Kidney epithelial cell (primary cell): ENCODE measurements at places on chromosomes 16 and 17. TPM values are rescaled to one million over a fixed set of nuclear protein-coding genes. Genes with fewer than 3 reads are reported as not detected.

DNA sequence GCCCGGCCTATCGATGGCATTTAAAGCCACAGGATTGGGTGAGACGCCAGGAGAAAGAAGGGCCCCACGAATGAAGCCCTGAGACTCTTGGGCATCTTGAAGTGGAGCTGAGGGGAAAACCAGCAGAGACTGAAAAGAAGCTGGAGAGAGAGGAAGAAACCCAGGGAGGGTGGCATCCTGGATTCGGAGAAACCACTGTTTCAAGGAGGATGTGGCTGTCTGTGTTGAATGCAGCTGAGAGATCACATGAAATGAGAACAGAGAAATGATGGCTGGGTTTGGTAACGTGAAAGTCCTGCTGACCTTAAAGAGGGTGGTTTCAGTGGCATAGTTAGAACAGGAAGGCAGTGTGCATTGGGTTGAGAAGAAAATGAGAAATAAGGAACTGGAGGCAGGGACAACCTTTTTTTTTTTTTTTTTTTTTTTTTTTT is 3.8 kb downstream of the TNFSF12 start:
- DNase-seq = no peak

DNA sequence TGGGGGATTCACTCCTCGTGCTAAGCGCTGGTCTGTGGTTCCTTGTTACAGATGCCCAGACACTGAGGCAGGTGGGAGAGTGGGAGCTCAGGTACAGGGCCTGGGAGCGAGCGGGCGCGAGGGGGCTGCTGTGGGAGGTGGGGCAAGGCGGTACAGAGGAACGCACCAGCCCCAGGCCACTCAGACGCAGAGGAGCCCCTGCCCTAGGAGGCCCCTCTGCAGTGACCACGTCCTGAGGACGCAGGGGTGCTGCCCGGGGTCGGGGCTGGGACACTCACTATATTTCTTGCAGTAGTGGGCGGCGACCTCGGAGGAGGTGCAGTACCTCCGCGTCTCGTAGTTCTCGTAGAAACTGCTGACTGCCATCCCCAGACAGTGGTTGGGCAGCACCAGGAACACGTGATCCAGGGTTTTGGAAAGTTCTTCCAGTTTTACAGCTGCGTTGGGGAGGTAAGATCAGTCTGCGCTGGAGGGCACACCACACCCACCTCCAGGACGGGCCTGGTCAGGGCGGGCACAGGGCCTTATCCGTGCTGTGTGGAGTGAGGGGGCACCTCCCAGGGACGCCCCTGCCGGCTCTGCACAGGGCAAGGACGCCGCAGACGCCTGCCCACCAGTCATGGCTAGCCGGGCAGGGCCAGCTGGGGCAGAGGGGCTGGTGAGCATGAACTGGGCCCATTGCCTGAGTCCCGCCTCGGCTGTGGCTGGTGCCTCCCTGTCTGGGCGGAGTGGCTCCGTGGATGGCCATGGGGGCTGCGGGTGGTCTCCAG is 16.3 kb upstream of the RNPS1 start:
- no peak for DNase-seq

DNA sequence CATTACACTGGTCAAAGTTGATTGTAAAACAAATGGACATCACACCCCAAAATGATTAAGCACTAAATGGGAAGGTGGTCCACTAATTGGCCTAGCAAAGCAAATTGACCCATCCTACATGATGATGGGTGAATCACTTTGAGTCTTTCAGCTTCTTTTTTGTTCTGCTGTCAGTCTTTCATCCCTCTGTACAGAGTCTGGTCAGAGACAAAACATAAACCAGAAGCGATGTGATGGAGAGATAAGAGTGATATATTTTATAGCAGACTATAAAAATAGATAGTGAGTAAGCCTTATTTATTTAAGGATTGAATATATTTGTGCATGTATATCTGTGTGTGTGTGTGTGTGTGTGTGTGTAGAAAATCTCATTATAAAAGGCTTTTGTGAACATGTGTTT is 618.4 kb upstream of the SOX9 start:
- DNase-seq = no peak

- no peak for DNase-seq
Measured at GRCh38 chr17:78576389-78577112, 645 bp downstream of the DNAH17 start.

- no peak for DNase-seq
Measured at GRCh38 chr16:9425236-9425635, 333.8 kb downstream of the HAPSTR1 start.

DNA sequence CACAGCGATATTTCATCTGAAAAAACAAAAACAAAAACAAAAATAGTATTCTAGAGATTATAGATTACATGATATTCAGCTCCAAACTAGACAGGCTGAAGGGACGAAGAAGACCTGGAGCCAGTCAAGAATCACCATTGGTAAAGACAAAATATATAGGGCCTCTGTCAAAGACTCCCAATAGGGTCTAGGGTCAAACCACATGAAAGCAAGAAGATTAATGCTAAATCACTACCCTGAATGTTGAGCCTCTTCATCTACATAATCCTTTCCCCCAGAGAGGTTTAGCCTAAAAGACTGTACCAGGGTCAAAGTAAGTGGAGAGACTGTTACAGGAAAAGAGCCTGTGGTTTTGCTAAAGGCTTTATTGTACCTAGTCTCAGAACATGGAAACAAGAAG is 10.8 kb upstream of the NME1 start:
- DNase-seq = no peak

- DNase-seq = peak; percentile 12
Measured at GRCh38 chr17:56939869-56940484, 20.9 kb downstream of the COIL start.

- DNase-seq = no peak
Measured at GRCh38 chr17:51065466-51065865, 55.2 kb downstream of the SPAG9 start.

DNA sequence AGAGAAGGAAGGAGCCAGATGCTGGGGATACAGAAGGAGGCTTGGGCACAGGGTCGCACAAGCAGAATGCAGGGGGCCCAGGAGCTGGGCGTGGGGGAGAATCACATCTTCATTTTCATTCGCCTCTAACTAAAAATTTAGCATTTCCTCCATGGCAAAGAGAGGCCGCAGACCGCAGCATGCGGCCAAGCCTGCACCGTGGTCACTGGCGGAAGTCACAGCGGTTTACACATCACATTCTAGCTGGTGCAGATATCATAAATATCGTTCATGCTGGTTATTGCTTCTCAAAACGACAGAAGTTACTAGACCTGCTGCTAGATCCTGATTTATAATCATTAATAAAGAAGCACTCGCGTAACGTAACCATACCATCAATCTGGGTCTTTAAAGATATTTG is 162.0 kb downstream of the NTN1 start:
- DNase-seq = no peak

- no peak for DNase-seq
Measured at GRCh38 chr17:33593991-33594390, 300.9 kb upstream of the ASIC2 start.

GRCh38 chr17:12078791-12079190 is 58.1 kb downstream of the MAP2K4 start:
- DNase-seq = peak; percentile 55

DNA sequence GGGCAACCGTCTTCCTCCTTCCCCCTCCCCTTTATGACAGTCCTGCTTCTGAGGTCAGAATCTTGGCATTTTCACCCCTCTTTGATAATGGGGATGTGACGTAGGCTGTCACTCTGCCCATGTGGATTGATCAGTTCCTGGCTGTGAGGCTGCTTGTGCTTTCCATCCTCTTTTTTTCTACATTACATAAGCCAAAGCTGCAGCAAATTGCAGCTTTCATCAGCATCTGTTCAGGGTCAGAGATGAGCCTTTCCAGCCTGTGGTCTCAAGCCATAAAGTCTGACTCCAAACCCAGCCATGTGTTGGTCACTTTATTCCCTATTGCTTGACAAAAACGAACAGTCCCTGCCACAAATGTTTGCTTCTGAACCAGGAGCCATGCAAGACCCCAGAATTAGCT is 535.1 kb downstream of the CDH11 start:
- DNase-seq = no peak

- no peak for DNase-seq
Measured at GRCh38 chr16:78122774-78123315, 23.4 kb downstream of the WWOX start.

DNA sequence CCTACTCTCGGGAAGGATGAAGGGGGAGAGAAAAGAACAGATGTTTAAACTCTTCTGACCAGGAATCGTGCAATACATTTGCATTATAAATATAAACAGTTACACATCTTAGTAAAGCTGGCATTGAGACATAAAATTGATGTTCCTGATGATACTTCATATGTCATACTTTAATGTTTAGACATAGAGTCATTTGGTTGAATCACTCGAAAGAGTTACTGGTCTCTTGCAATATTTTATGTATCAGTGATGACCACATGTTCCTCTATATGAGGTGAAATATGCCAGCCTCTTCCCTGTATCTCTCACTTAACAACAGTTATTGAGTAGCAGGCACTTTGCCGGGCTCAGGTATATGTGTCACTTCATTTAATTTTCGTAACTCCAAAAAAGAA is 49.7 kb upstream of the PMFBP1 start:
- no peak for DNase-seq

- DNase-seq = no peak
Measured at GRCh38 chr17:80396157-80397033, 18.6 kb upstream of the ENDOV start.

DNA sequence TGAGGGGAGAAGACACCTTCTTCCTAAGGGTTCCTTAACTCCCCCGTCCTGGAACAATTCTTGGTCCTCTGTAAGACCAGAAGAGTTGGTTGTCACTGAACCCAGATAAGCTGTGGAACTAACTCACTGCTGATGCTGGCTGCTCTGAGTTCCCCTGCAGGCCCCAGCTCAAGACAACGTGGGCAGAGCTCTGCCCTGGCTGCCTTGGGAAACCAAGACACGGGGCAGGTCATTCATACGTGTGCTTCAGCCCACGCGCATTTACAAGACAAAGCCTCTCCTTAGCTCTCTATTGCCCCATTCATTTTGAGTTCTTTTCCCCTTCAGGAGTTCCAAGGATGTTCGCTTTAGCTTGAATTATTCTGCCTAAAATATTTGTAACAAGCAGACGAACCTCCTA is 3.4 kb upstream of the NAT9 start:
- no peak for DNase-seq

GRCh38 chr16:11361701-11362451 is 16.6 kb downstream of the RMI2 start:
- no peak for DNase-seq

DNA sequence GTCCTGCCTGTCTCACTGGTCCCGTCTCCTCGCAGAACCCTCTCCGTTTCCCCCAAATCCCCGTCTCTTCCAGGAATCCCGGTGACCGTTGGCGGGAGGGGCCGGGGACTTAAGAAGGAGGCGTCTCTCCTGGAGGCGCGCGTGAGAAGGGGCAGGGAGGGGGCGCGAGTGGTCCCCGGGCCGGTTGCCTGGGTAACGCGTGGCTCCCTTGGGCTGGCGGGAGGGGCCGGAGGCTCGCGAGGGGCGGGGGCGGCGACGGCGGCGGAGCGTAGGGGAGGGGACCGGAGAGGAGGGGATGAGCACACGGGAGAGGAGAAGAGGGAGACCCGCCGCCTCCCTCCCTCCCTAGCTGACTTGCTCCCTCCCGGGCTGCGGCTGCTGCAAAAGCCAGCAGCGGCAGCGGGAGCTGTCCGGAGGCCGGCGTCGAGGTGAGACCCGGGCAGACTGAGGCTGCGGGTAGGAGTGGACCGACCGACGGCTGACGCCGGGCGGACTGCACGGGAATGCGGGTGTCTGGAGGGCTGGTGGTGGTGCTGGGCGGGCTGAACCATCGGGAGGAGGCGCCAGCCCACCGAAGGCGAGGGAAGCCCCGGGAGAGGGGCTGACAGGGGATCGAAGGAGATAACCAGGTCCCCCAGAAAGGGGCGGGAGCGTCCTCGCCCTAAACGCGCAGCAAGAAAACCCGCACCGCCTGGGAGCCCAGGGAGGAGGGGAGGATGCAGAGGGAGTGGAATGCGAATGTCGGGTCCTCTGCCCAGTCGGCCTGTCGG is at the start of gene PRRT2:
PRRT2 (plus strand) TSS at position 298 of the 770 bp plus-strand sequence. CDS start 862 bp downstream, outside the sequence.
- no peak for DNase-seq

DNA sequence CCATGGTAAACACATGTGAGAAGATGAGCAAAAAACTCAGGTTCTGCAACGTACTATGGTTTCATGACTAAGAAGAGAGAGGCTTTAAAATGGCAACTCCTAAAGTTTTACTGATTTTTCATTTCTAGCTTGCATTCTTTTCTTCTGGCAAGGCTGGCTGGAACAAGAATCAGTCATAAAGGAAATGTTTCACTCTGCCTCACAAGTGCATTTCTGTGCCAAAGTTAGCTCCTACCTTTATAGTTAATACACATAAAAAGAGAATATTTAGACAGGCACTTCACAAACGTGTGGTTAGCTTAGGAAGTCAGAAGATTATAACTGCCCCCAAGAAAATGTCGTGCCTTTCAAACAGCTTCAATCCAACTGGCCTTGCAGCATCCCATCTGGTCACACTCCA is 417.1 kb upstream of the CDH11 start:
- no peak for DNase-seq

DNA sequence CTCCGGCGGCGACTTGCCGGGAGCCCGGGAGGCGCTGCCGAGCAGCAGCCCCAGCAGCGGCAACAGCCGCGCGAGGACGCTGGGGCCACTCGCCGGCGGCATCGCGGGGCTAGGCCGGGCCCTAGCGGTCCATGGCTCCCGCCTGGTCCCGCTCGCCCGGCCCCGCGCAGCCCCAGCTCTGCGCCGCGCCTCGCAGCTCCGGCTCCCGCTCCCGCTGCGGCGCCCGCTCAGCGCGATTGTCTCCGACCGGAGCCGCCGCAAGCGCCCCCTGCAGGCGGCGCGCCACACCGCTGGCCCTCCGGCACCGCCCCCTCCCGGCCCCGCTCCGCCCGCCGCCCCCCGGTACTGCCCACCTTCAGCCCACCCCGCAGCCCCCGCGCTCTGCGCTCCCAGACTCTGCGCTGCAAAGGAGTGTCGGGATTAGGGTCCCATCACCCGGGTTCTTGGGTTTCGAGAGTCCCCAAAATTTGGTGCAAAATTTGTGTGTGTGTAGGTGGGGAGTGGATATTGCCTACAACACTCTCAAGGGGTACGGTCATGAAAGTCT is at the start of gene FAM171A2:
FAM171A2 (minus strand) TSS at position 241 of the 547 bp plus-strand sequence; CDS start at position 102, 139 bp downstream.
- no peak for DNase-seq

Gene NUP88
- 68.2 and 95.8 TPM in 2 replicates for total RNA-seq

Gene HCRT
- total RNA-seq = not detected in 2 replicates

Gene MT1M
- 1.9 and 4.3 TPM in 2 replicates for total RNA-seq

Gene C16orf96
- not detected in 2 replicates for total RNA-seq

Gene QRICH2
- total RNA-seq = 3.3 and 6.0 TPM in 2 replicates

Gene MYH2
- not detected in 2 replicates for total RNA-seq

Gene MARVELD3
- total RNA-seq = 9.7 and 15.7 TPM in 2 replicates
